ENCODE measurements at places on chromosomes 12 and 14. TPM values are rescaled to one million over a fixed set of nuclear protein-coding genes. Genes with fewer than 3 reads are reported as not detected.

- DNase-seq: no peak
Observed at GRCh38 chr12:227286-227915, 13.4 kb upstream of the SLC6A12 start.

DNA sequence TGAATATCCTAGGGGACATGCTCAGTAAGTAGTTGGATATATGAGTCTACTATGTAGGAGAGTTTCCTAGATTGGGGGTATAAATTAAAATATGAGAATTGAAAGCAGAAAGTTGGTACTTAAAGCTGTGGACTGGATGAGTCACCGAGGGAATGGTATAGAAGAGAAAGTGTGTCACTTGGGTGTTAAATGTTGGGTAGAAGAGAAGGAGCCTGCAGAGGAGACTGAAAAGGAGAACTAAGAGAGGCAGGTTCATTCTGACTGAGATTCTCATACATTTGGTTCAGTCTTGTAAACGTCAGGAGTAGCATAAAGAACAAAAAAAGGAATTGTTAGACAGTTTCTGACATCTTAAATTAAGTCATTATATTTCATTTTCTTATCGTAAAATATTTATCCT is 19.9 kb downstream of the LRRC9 start:
- no peak for DNase-seq

DNA sequence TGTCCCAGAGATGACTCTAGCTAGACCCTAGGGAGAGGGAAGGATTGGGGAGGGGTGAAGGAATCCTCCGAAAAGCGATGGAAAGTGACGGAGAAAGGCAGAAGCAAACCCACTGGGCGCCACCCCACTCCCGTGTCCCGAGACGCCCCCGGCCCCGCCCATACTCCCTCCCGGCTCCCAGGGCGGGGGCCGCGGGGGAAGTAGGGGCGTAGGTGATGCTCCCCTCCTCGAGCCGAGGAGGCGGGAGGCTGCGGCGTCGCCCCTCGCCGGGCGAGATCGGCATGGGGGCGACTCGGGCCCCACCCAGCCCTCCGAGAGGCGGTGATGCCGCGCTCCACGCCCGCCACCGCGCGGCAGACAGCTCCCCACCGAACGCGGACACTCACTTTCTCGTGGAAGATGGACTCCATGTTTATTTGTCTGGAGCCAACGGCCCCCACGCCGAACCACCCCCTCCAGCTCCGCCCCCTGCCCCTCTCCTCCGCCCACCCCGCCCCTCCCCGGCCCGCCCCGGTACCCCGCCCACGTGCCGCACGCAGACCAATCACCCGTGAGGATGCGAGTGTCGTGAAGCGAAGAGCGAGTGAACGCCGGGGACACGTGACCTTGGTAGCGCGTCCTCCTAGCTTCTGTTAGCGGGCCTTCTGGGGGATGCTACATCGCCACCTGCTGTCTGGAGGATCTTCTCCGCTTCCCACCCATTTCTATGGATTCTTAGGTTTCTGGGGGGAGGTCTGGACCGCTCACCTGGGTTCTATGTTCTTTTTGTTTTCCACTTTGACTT is at the start of gene ATXN3:
Gene ATXN3, minus strand, starts transcription at position 440 of the 784 bp plus-strand sequence. Its CDS starts 30 bp downstream, at position 410.
- DNase-seq: peak; percentile 99

DNA sequence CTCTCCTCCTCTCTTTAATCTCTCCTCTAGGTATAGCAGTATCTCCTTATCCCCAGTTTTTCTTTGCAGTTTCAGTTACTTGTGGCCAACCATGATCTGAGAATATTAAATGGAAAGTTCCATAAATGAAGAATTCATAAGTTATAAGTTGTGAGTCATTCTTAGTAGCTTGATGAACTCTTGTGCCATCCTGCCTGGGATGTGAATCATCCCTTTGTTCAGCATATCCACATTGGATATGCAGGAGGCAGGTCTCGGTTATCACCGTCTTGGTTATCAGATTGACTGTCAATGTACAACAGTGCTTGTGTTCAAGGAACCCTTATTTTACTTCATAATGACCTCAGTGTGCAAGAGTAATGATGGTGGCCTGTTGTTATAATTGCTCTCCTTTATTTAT is 134.0 kb downstream of the TMEM117 start:
- DNase-seq: peak; percentile 62

DNA sequence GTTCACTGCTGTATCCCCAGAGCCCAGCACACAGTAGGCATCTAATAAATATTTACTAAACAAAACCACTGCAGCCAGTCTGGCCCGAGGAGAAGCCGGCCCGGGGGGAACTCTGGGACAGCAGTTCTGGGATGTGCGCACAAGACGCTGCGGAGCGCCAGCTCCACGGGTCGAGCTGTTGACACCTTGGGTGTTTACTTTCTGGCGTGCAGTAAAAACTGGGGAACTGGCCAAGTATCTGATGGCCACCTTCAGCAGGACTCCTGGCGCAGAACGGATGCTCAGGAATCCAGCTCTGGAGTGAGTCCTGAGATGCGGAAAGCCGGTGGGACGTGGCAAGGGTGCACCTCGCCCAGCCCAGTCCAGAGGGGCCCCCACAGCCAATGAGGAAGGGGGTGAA is 65.6 kb downstream of the NCOR2 start:
- no peak for DNase-seq

DNA sequence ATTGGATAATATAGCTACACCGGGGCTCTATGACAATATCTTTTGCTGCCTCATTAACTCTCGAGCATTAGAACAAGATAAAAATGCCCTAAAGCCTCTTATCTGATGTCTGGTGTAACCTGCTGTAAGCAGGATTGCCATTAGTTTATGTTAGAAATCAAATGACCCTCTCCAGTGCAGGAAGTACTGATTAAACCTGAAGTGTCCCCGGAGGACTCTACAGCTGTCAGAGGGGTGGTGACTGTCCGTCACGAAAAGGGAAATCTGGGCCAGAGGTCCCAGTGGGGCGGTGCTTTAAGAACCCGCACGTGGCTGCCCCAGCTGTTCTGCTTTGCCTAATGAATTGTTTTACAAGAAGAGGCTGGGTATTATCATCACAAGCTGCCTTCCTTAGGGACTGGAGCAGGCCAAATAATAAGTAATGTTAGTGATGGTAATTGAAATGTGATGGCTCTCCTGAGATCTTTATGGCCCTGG is 55.7 kb downstream of the LIN52 start:
- peak; percentile 19 for DNase-seq

- no peak for DNase-seq
Observed at GRCh38 chr14:36229262-36229661, 52.7 kb upstream of the PTCSC3 start.

The MMP17 gene
- 9.9 TPM for total RNA-seq

The LHX5 gene
- total RNA-seq: not detected

The PGF gene
- 20.2 TPM for total RNA-seq

The SLC6A12 gene
- total RNA-seq: not detected
